ENCODE measurements at places on chromosomes 1 and 21.
A peak's percentile ranks its signal among the peaks of the same experiment; 100 is the strongest.

- no peak for DNase-seq
Observed at GRCh38 chr1:242133796-242134195, 134.9 kb upstream of the MAP1LC3C start.

DNA sequence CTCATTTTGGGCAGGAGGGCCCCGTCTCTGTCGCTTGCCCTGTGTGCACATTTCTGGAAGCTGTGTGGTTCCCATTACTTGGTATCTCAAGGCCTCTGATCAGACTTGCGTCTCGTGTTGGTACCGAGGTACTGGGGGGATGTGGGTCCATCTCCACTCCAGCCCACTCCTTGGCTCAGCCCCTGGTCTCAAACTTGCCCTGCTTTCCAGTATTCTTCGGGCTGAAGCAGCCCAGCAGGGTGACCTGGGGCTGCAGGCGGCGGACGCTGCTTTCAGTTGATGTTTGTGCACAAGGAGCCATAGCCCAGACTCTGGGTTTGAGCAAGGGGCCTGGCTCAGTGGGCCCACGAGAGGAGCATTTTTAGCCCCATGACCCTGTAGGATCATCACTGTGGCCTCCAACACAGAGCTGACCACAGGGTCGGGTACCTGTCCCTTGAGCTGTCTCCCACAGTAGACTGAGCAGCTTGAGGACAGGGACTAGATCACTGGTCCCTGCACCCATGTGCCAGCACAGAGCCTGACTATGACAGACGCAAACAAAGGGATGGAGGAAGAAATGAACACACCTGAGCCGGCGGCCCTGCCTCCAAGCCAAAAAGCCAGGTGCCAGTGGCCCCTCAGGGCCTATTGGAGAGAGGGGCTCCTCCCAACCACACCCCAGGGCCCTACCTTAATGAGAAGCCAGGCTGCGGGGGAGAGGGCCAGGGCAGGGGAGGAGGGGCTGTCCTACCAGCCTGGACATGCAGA is 46.8 kb downstream of the CHD5 start:
- no peak for DNase-seq

GRCh38 chr1:208221291-208221622 is 22.9 kb downstream of the PLXNA2 start:
- no peak for DNase-seq

DNA sequence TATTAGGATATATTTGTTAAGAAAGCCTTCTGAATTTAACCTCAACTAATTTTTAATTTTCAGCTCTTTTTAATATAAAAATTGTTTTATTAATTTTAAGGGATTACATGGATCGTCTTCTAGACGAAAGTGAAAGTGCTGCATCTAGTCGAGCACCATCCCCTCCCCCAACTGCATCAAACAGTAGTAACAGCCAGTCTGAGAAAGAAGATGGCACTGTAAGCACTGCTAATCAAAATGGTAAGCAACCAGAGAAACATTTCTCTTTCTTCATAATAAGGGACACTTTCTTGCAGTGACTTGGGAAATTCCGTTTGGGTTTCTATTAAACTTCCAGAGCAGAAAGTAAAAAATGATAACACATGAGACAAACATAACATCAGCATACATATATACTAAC is 56.9 kb downstream of the MIER1 start:
- DNase-seq: peak; percentile 31

GRCh38 chr1:159548126-159548525 is 12.3 kb upstream of the OR10J5 start:
- DNase-seq: no peak

GRCh38 chr1:46705408-46705807 is 13.5 kb downstream of the EFCAB14 start:
- no peak for DNase-seq

GRCh38 chr1:2989976-2990375 is 31.3 kb upstream of the ACTRT2 start:
- DNase-seq: no peak

DNA sequence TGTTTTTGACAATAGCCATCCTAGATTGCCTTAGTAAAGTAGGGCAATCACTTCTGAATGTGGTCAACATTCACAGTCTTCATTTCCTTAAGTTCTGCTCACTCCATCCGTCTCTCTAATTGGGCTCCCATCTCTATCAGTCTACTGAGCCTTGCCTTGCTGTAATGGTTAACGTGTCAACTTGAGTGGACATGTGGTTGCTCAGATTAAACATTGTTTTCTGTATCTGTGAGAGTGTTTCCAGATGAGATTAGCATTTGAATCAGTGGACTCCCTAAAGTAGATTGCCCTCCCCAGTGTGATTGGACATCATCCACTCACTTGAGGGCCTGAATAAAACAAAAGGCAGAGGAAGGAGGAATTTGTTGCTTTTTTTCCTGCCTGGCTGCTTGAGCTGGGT is 26.4 kb downstream of the C1orf216 start:
- DNase-seq: no peak

GRCh38 chr1:231431665-231432415 is 9.8 kb upstream of the EGLN1 start:
- DNase-seq: no peak

DNA sequence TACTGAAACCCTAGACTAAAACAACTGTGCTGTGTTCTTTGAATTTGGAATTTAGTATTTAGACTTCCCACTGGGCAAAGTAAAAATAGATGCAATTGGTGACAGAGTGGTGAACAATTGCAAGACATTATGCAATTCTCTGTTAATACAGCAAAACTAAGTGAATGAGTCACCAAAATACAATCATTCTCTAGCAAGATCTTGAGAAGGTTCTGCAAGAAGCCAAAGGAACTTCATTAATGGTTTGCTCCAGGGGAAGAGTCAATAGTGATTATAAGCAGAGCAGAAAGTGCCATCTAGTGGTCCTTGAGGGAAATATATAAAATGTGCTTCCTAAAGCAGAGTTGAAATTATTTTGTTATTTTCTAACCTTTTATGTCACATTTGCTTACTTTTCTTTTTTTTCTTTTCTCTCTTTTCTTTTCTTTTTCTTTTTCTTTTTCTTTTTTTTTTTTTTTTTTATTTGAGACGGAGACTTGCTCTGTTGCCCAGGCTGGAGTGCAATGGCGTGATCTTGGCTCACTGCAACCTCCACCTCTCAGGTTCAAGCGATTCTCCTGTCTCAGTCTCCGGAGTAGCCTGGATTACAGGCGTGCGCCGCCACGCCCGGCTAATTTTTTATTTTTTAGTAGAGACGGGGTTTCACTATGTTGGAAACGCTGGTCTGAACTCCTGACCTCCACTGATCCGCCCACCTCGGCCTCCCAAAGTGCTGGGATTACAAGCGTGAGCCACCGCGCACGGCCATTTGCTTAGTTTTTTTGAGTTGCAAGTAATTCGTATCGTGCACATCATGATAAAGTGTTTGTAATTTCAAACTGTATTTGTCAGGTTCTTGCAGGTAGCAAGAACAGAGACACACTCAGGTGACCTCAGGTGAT is 99.2 kb downstream of the CTH start:
- DNase-seq: no peak

DNA sequence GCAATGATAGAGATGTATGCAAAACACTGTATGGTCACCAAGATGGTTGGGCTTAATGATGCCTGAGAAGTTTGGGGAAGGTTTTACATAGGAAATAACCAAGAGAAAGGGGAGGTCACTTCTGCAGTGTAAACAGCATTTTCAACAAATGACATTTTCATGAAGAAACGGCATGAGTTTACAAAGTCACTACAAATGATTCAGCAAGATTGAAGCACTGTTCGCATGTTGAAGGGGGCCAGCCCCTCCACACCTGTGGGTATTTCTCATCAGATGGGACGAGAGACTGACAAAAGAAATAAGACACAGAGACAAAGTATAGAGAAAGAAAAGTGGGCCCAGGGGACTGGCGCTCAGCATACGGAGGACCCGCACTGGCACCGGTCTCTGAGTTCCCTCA is 234.1 kb upstream of the POGK start:
- DNase-seq: no peak

All from activated gamma-delta T cell treated with Interleukin-2 at 50 U/mL for 16 hours (primary cell).